ENCODE measurements at places on chromosomes 6 and 20.

- no peak for DNase-seq
Observed at GRCh38 chr6:91442342-91442741, 855.5 kb upstream of the MAP3K7 start.

- peak; percentile 22 for DNase-seq
Observed at GRCh38 chr20:44209686-44210405, 725 bp downstream of the OSER1 start.

GRCh38 chr6:109738667-109739066, 47.6 kb downstream of the FIG4 start:
- peak; percentile 14 for DNase-seq

DNA sequence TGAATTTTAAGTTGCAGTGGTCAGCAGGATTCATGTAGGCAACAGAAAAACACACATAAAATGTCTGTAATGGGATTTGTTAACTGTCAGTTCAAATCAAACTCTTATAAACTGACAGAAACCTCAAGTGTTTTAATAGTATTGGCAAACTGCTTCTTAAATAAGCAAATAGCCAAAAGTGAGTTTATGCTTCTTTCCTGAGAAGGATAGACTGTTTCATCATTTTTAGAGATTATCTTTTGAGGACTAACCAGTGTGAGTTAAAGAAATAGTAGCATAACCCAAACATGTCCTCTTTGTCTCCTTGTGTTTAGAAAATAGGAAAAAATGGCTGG, 68.0 kb downstream of the AIG1 start:
- DNase-seq: no peak
